CD4-positive, alpha-beta T cell treated with Interleukin-6 at 100 ng/mL for 8 hours (primary cell): ENCODE measurements at places on chromosomes 7 and 10.

- peak; percentile 48 for DNase-seq
These were observed 17.6 kb downstream of the ZDHHC16 start for GRCh38 chr10:97463363-97464132.

- no peak for DNase-seq
These were observed 20.2 kb downstream of the SLC16A12 start for GRCh38 chr10:89515031-89515841.

DNA sequence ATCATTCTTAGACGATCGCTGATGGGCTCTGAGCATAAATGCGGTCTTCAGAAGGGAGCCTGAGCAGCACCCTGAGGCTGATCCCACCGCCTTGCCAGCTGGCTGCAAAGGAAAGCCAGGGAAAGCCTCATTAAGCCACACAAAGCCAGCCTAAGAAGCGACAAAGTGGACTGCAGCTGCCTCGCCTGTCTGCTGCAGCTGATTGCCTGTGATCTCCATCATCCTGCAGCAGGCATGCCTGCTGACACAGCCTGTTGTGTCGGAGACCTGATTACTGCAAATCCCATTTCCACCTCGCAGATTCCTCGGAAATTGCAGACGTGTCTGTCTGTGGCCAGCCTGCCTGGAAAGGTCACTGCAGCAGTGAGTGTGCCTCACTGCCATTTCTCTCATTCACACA, 1087.0 kb upstream of the AUTS2 start:
- DNase-seq: no peak

DNA sequence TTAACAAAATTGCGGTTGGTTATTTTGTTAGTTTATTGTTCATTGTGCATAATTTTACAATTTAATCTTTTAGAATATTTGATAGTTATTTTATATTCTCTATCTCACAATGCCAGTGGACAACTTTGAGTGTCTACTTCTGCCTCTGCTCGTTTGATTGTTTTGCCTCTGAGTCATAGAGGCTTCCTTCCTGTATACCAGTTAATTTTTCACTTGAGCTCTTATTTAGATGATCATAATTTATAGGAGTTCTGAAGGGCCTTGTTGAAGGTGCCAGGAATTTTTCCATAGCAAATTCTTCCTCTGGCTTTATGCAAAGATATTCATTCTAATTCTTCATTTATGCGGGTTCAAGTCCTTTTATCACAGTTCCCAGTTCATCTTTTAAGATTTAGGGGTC, 5.2 kb upstream of the MALRD1 start:
- DNase-seq: no peak

DNA sequence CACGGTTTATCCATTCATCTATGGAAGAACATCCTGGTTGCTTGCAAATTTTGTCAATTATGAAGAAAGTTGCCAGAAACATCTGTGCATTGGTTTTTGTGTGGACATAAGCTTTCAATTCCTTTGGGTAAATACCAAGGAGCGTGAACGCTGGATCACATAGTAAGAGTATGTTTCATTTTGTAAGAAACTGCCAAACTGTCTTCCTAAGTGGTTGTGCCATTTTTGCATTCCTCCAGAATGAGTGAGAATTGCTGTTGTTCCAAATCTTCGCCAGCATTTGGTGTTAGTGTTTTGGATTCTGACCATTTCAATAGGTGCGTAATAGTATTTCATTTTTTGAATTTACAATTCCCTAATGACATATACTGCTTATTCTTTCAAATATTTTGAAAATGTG, 155.3 kb upstream of the FRMD4A start:
- DNase-seq: no peak

- DNase-seq: no peak
These were observed 20.8 kb downstream of the NET1 start for GRCh38 chr10:5433182-5433581.

GRCh38 chr7:130595986-130596385, 72.6 kb downstream of the COPG2 start:
- DNase-seq: no peak
